ENCODE measurements at places on chromosomes 3 and 15.

- no peak for DNase-seq
These were observed 26.8 kb downstream of the SLC6A6 start for GRCh38 chr3:14429237-14429636.

- no peak for DNase-seq
These were observed 26.6 kb upstream of the SYNPR start for GRCh38 chr3:63251499-63251898.

DNA sequence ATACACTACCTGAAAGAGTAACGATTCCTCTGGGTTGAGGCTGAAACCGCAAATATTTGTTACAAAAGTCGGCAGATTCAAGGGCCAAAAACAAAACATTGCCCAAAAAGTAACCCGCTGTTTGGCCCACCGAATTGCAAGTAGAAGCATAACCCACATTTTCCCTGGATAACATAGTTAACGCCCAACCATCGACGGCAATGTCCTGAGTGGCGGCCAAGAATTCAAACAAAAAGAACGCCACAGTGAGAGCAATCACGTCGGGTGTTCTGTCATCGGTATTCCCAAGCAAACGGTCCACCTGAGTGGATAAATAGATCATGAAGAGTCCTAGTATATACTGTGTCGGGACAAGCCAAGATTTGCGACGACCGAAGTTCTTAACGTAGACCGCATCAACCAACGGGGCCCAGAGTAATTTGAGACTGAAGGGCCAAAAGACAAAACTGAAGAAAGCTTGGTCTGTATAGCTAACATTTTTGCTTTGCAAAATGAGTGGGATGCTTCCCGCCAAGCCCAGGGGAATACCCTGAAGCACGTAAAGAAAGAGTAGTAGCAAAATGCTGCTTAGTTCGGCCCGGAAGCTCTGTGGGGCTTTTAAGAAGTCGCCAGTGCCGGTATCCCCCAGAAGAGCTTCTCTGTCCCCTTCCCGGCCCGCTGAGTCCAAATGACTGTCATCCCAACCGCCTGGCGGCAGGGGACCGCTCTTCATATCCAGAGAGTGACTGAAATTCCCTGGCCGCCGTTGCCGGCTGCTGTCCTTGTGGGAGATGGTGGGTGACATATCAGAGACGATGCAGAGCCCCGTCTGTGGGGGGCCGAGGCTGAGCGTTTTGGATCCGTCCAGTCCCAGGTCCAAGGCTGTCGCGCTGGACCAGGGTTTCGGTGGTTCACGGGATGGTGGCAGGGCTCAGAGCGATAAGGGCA is 750 bp downstream of the SLC33A1 start:
- DNase-seq, result no peak

- DNase-seq, result no peak
These were observed 11.4 kb downstream of the CD86 start for GRCh38 chr3:122066331-122067213.
